ENCODE measurements at places on chromosomes 5 and 9.

DNA sequence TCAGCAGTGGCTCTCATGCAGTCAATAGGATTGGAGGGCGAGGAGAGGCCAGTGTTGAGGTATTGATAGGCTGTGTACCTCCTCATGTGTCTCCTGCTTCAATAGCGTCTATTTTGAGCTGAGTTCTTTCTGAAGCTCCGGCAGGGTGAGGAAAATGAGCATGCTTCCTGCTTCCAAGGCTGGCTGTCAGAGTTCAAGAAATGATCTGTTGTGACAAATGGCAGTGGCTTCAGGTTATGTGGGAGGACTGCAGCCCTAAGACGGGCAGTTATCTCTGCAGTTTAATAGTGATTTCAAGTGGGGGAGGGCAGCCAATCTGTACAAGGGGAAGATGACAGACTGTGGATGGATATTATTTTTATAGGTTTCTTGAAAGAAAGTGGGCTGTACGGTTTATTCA, 54.0 kb upstream of the CXCL14 start:
- no peak for DNase-seq

GRCh38 chr5:6753851-6754250, 40.6 kb downstream of the TENT4A start:
- no peak for DNase-seq

DNA sequence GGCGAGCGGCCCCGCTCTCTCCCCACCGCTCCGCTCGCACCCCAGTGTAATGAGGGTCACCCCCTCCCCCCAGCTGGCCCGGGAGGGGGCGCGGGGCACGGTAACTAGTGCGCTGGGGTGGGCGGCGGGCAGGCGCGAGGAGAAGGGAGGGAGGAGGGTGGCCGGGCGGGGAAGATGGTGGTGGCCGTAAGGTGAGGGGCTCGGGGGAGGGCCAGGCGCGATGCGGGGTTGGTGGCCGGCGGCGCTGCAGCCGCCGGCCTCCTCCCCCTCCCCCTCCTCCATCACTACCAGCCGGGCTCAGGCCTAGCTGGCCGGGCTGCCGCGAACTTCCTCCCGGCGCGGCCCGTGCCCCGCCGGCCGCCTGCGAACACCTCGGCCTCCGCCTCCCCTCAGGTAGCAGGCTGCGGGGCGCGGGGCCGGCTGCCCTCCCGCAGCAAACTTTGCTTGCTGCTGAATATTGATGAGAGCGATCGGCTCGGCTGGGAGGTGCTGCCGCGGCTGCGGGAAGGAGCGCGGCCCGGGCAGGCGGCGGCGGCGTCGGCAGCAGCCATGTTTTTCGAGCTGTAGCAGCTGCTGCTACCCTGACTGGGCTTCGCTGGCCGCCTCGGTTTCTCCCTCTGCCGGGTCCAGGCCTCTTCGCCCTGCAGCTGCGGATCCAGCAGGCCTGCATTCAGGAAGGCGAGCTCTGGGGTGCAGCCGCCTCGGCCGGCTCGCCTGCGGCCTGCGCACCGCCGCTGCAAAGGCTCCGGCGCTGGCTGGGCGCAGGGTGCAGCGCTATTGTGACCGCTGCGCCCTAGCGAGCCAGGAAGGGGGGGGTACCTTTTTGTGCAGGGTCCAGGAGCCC, 502 bp downstream of the NSD1 start:
- peak; percentile 64 for DNase-seq

DNA sequence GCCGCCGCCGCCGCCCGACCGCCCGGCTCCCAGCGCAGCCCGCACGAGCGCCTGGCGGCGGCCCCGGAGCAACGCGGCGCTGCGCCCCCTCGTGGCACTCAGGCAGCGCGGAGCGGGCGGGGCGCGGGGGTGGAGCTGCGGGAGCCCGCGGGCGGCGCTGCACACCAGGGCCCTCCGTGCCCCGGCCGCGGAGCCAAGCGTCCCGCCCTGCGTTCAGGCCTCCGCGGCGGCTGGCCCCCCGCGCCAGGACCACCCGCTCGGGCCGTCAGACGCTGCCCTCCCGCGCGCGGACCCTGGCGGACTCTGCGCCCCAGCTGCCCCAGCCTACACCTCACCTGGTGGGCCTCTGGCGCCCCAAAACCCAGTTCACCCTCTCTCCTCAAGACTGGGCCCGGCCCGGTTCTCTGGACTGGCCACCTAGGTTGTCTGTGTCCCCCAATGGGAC, at the start of gene RASGEF1C:
Gene RASGEF1C (minus strand): TSS at position 75 of the 445 bp plus-strand sequence. CDS start 71,159 bp downstream, outside the sequence.
- peak; percentile 89 for DNase-seq

GRCh38 chr9:115234094-115234493, 116.1 kb upstream of the TNC start:
- no peak for DNase-seq

GRCh38 chr5:9895302-9895645, 265.1 kb upstream of the TAS2R1 start:
- DNase-seq, result no peak

DNA sequence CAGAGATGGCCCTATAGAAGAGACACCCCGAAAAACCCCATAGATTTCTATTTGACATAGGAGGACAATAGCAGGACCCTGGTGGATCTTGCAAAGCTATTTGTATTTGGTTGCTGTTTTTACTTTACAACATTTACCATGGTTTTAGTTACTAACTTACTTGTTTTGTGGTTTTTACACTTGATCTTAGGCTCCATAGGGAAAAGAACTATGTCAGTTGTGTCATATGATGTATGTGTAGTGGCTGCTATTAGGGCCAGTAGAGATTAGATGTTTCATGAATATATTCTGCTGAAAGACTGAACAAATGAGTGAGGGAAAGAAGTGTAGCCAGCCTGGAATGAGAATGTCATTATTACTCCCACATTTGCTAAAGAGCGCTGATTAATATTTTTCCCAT, 388.1 kb downstream of the SEMA5A start:
- no peak for DNase-seq

DNA sequence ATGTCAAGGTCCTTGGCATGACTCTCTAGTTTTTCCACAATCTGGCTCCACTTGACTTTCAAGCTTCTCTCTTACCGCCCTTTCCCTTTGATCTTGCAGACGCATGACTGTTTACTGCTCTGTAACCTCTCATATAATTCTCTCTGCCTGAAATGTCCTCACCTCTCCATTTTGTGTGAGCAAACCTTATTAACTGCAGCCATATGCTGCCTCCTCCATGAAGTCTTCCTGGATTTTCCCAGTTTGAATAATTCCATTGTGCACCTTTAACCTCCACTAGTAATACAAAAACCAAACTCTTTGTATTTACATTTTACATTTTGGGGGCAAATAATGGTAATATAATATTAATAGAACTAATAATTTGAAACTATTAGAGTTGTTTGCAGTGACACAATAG, 9.5 kb upstream of the C9orf72 start:
- DNase-seq, result no peak

DNA sequence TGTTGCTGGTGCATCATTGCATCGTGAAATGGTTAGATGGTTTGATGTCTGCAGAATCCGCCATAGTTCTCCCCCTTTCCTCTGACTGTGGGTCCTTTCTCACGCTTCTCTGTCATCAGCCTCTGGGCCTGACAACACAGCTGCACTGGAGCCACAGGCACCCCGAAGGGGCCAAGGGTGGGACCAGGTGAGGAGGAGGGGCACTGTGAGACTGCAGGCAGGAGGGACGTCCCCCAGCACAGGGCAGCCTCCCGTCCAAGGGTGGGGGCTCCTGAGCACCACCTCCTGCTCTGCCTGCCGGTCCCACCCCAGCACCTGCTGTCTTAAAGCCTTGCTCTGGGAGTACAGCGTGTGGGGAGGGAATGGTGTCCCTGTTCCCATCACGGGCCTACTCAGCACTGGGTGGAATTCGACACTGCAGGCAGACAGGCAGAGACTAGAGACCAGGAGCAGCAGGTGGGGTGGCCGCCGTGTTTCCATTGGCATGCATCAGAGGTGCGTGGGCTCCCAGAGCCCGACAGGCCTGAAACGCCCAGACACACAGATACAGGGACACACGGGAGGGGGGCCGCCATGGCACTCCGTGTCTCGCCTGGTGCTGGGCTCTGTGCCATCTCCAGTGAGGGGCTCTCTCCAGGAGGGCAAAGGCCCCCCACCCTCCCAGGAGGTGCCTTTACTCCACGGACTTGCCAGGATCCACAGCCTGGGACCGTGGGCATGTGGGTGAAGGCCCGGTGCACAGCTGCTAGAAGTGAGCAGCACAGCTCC, 15.0 kb downstream of the CACNA1B start:
- DNase-seq, result no peak

GRCh38 chr5:96601715-96602244, 60.4 kb upstream of the CAST start:
- DNase-seq, result peak; percentile 86

DNA sequence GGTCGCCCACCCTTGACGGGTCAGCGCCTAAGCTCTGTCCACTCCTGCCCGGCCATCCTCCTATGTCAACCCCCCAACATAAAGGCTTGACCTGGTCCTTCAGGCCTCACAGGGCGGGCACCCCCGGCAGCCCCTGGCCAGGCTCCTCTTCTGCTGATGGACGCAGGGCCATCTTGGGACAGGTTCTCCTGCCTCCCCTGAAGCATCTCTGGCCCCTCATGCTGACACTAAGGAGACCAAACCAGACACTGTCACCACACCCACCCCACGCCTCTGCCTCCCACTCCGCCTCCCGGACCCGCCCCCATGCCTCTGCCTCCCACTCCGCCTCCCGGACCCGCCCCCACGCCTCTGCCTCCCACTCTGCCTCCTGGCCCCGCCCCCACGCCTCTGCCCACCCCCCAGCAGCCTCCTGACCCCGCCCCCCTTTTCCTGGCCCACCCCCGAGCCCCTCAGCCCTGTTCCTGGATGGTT, 6.8 kb downstream of the OBP2A start:
- DNase-seq, result no peak

GRCh38 chr9:93112116-93112863, 16.3 kb downstream of the CARD19 start:
- DNase-seq, result peak; percentile 73

DNA sequence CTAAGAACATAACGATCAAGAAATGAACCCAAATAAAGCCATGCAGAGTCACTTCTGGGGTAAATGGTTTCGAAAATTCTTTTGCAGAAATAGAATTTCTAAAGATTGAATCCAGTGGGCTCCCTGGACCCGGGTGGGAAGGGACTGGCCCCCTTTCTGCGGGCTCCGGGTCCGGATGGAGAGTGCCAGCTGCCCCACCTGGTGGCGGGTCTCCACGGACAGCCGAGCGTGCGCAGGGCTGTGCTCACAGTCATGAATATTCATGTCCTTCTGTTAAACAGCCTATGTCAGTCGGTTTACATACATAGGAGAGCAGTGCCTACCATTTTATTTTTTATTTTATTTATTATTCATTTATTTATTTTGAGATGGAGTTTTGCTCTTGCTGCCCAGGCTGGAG, 4.7 kb upstream of the PPP1R26 start:
- DNase-seq, result peak; percentile 18

- DNase-seq, result no peak
Measured at GRCh38 chr9:28206280-28206679, 633.0 kb upstream of the C9orf72 start.

DNA sequence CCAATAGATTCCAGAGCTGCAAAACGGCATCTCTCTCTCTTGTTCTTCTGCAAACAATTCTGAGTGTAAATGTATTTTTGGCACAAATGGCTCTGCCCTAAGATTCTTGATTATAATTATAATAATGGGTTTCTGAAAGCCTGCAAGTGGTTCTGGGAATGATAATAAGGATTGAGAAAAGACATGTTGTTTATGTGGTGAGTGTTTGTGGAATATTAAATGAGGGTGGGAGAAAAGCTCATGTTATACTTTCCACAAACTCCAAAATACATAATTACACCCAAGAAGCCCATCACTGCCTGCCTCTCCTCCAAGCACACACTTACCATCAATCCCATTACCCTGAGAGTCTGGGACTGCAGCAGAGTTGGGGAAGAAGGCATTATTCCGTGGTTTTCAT, 460.0 kb upstream of the BRINP1 start:
- no peak for DNase-seq

DNA sequence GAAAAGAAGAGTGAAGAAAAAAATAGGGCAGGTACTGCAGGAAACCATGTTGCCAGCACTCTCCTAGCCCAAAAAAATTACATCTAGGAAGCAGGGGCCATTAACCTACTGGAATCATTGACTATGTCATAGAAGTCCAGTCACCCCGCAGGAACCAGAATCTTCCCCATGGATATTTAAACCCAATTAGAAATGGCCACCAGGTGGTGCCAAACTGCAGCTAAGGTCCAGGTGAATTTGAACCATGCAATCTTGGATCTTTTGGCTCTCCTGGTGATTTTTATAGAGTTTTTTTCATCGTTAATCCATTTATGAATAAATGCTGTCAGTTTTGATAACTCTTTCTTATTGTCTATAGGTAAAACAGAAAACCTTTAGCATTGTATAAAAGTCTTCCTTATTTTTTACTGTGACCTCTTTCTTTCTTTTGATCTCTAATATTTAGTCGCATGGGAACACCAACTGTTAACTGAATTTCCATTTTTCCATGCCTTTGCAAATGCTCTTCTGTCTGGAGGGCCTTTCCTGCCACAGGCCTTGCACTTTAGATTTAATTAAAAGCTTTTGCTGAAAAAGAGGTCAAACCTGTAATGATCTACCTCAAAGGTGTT, 147.5 kb upstream of the FGF10 start:
- peak; percentile 24 for DNase-seq

GRCh38 chr5:53364061-53364460, 116.4 kb upstream of the FST start:
- no peak for DNase-seq

DNA sequence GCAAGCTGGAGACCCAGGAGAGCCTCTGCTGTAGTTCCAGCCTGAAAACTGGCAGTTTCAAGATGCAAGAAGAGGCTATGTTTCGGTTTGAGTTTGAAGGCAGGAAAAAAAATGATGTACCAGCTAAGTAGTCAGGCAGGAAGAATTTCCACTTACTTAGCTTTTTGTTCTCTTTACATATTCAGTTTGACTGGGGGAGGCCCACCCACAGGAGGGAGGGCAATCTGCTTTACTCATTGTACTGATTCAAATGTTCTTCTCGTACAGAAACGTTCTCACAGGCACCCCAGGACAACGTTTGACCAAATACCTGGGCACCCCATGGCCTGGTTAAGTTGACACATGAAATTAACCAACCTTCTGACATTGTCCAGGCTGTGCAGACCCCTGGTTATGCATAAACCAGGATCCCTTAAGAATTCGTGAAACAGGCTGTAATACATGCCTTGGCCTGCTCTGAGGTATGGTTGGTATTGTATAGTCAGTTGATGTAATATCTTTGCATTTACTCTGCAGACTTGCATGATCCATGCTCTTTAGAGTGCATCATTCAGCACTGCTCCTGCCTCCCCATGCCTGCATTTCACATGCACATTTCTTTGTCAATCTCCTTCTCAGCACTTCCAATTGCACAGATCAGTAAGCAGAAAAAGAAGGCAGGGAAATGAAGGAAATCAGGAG, 687.1 kb downstream of the TAF11L14 start:
- no peak for DNase-seq

DNA sequence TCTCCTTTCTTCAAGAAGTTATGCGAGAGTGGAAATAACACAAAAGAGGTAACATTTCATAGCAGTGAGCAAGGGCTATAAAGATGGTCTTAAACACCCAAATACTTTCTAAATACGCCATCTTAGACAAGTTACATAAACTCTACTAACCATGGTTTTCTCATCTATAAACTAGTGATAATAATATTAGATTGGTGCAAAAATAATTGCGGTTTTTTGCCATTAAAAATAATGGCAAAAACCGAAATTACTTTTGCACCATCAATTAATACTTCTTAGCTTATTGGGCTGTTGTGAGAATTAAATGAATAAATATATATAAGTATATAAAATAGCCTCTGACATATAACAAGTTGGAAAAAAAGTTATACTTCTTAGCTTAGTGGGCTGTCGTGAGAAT, 23.7 kb downstream of the GABRA6 start:
- DNase-seq, result no peak

- no peak for DNase-seq
Measured at GRCh38 chr9:69040646-69041045, 5.1 kb downstream of the FXN start.

GRCh38 chr5:132277971-132278853, 16.0 kb upstream of the SLC22A4 start:
- no peak for DNase-seq
